ENCODE measurements at places on chromosomes 4 and X.

- DNase-seq: no peak
Observed at GRCh38 chr4:79174490-79175252, 151.2 kb downstream of the NAA11 start.

DNA sequence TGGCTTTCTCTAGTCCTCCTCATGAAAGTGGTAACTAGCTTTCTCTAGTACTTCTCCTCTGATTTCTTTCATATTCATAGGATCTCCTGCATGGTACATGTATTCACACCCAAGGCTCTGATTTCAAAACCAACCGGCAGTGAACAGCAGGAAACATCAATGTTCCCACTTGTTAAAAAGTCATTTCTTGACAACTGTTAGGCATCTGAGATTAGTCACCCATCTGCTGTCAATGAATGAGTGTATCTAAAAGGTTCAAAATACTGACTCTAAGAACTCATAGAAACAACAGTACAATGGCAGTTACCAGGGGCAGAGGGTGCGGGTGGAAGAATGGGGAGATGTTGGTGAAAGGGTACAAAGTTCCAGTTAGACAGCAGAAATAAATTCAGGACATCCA lies 31.5 kb upstream of the PUDP start:
- DNase-seq: no peak

DNA sequence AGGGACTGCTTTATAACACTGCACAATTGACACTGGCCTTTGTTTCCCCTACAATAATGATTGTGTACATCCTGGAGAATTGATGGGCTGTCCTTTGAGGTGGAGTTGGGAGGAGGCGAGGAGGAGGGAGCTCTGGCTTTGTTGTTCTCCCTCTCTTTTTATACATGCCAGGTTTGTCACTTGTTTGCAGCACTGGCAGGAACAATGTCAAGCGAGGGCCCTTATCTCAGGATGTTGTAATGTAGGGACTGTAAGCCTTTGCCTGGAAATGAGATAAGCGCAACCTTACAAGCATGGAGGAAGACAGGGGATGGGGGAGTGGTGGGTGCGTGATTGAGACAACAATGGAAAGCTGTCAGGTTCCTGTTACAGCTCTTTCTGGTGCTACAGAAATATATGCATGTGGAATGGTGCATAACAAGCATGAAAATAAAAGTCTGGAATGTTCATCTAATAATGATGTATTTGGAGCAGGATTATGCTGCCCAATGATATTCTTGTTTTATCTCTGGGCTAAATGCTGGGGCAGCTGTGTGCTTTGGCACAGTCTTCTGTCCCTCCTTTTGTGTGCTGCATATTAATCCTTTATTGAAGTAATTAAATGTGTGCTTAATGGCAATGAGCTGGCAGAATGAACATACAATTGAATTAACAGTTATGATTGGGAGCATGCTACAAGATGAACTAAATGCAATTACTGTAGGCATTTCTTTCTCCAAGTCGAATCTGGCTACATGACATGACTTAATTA lies 294.4 kb downstream of the GPAT3 start:
- no peak for DNase-seq

DNA sequence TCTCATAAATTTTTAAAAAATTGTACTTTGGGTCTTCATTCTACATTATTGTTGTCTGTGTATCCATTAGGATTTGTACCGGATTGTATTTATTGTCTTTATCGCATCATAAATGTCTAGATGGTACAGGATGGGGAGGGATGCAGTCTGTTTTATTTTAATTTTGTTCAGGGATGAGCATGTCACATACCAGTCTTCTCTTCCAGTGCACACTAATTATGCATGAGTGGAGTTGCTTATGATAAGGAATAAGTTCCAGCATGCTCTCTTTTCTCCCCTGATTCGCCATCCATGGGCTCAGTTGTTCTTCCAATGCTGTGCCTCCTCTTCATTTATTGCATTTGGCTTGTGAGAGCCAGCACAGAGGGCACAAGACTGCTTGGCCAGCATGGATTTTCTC lies 54.3 kb downstream of the PPEF1 start:
- no peak for DNase-seq

DNA sequence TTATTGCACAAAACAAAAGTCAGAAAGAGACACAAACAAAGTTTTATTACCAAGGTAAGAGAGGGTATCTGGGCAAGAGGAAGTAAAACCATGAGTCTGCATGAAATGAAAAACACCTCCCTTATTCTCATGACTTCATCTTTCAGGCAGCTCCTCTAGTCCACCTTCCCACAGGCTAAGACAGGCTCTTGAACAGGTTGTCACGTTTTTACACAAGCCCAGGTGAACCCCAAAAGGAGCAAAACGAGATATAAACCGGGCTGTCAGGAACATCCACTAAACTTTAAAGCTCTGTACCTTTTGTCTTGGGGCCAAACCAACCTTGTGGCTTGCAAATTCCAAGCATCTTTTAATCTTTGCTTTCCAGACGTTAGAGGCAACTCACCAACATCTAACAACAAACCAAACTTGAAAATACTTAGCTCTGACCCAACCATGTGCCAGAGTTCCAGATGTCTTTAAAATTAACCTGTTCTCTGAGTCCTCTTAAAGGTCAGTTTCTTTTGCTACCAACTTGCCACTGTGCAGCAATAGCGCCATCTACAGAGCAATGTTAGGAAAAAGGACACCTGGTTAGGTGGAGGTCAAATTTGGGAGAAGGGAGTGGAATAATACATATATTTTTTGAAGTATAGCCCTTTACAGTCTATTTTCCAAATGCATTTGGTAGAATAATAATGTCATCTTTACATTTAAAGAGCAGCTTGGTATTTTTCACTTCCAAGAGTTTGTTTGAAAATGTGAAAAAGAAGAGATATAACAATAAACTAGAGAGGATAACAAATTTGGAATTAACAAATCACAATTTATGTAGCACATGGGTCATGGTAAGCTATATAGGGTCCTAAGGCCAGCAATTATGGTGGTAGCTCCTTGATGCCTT lies 73.1 kb downstream of the QRFPR start:
- DNase-seq: peak; percentile 4

DNA sequence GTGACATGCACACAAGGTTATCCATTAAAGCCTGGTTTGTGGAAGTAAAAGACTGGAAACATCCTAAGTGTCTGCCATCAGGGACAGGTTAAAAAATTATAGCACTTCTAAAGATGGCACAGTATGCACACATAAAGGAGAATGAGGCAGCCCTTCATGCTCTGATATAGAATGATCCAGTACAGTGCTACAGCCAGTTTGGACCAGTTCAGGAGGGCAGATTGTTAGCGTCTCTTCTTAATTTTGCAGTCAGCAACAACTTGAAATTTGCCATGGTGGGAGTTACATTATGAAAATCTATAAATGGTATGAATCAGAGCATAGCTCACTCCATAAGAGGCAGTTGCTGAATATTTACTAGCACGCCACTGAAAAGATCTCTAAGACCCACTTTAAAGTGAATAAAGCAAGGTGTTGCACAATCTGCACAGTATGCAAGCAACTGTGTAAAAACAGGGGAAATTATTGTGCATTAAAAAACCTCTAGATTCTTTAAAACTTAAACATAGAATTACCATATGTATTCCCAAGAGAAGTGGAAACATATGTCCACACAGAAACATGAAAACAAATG lies 20.3 kb upstream of the SOD3 start:
- DNase-seq: no peak
